ENCODE measurements at places on chromosomes 3 and 15. TPM values are rescaled to one million over a fixed set of nuclear protein-coding genes. Genes with fewer than 3 reads are reported as not detected.
A peak's percentile ranks its signal among the peaks of the same experiment; 100 is the strongest.

ERICH6 gene
- polyA plus RNA-seq, result not detected

DNA sequence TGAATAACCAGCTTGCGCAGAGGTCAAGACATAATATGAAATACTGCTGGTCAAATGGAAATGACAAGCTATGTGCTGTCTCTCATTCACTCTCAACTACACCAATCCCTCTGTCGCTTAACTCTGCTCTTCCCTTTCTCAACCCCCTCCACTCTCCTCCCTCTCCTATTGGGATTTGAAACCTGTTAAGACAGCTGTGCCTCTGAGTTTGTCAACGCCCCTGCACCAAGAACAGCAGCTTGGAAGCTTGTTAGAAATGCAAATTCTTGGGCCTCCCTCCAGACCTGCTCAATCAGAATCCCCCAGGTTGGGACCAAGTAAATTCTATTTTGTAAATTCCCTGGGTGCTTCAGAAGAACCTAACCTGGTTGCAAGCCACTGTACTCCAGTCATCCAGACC lies 149.7 kb upstream of the ATP2B2 start:
- DNase-seq, result no peak

DNA sequence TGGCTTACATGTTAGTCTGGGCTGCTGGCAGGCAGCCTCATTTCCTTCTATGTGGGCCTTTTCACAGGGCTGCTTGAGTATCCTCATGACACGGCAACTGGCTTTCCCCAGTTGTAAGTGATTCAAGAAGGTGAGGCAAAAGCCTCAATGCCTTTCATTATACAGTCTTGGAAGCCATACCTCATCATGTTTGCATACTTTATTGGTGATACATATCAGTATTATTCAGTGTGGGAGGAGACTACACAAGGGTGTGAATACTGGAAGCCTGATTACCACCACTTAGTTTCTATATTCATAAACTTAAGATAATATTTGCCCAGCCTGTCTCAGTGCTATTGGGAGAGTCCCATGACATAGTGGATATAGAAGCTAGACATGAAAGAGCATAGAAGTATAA lies 346.8 kb downstream of the SOX2 start:
- no peak for DNase-seq

TTC21A gene
- polyA plus RNA-seq, result 2.3 TPM

ZNF80 gene
- polyA plus RNA-seq, result not detected

- DNase-seq, result no peak
These were observed 60.8 kb upstream of the GALNT15 start for GRCh38 chr3:16113704-16114103.

ZNF385D gene
- polyA plus RNA-seq, result 2.2 TPM

DNA sequence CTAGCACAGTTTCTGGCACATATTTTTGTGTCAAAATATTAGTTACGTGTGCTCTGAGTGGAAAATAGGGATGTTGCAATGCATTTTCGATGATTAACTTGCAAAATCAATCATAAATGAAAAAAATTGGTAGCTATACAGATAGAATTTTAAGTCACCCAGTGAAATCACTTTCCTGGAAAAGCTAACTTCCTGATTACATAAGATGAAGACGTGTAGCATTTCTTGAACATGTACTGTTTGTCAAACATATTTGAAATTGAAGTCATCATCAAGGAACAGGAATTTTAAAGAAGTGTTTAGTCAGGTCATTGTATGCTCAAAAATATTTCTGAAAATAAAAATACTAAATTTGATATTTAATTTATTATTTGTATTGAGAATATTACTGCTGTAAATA lies 977.7 kb downstream of the PLOD2 start:
- DNase-seq, result no peak

GRCh38 chr3:194142156-194142910 lies 6.4 kb downstream of the HES1 start:
- no peak for DNase-seq

- no peak for DNase-seq
These were observed 283.8 kb upstream of the NR2F2 start for GRCh38 chr15:96046620-96047240.

RBM6 gene
- 33.4 TPM for polyA plus RNA-seq

DNA sequence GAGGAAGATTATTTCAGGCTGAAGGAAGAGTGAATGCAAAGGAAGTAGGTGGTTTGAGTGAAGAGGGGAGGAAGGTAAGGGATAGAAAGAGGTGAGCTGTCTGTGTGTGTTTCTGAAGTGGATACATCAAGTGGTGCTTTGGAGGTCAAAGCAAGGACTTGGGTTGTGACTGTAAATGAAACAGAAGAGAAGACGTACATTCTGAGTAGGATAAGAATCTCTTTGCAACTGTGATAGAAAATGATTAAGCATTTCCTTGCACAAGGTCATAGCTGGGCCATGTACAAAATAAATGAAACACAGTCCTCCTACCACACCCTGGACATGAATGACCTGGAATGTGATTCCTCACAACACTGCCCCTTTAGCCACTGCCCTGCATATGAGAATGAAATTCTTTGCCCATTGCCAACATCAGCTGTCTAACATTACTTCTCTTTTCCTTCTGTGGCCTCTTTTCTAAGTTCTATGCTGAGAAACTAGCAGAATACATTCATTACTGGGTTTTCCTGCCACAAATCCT lies 28.3 kb upstream of the MINDY4B start:
- no peak for DNase-seq

SENP7 gene
- 4.2 TPM for polyA plus RNA-seq

ACKR2 gene
- not detected for polyA plus RNA-seq

DNA sequence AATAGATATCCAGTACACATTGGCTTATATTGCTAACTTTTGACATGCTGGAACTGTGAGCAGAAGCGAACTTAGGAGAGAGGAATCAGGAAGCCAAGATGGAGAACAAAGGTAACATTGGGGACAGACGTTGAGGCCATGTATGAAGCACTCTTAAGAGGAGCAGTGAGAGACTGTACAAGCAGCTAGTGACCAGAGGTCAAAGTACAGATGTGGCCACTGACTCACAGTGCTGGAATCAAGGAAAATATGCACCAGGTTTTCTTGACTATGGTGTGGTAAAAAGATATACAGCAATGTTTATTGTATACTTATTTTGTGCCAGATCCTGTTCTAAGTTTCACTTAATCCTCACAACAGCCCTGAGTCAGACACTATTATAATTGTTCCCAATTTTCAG lies 2.0 kb upstream of the IL20RB start:
- peak; percentile 85 for DNase-seq

- DNase-seq, result no peak
These were observed at the start of gene TBC1D2B for GRCh38 chr15:78077053-78077870. TBC1D2B (minus strand) TSS chr15:78077711; CDS start chr15:78077652, 59 bp downstream.

SLC33A1 gene
- polyA plus RNA-seq, result 20.6 TPM

GRCh38 chr3:181329024-181329423 lies 339.5 kb upstream of the DNAJC19 start:
- DNase-seq, result no peak

DNA sequence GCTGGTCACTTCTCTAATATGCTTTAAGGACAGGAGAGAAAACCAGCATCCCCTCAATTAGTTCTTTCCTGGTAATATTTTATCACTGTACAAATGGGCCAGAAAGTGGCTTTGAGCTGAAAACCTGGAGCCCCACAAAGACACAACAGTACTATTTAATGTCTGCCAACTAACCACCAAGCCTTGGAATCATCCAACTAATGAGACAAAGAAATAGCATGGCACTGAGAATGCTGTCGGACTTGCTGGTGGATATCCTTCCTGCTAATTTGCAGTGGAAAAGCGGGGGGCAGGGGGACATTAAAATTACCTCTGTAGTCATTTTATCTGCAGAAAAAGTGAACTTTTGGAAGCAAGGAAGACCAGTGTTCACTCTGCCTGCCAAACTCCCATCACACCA lies 288.5 kb downstream of the KBTBD8 start:
- DNase-seq, result no peak

DNA sequence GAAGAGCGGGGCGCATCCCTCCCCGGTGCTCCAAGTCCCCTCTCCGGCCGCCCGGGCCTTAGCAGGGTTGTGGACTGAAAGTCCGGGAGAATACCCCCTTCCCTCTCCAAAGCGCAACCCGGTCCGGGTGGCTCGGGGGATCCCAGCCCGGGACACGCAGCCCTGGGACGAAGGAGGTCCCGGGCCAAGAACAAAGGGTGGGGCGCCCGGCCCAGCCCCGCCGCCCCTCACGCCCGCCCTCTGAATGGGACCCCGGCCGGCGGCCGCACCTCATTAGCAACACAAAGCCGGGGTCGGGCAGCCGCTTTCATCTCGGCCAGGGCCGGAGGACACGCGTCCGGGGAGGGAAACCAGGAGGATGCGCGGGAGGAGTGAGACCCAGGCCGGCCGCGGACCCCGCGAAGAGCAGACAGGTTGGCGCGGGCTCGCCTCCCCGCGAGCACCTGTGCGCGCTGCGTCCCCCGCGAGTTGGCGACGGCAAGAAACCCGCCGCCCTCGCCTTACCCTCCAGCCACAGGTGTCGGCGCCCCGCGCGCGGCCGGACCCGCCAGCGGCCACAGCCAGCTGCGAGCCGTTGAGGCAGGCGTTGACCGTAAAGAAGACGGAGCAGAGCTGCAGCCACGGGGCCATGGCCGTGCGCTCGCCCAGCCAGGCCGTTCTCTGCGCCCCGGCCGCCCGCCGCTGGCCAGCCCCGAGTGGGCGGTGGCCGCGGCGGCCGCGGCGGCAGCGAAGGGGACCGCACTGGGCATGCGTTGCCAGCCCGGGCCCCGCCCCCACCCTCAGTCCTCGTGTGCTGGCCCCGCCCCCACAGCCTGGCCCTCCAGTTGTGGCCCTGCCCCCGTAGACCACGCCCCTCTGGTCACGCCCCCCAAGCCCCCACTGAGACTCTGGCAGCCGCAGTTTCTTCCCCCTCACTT lies at the start of gene IL17RD:
TSS of gene IL17RD (minus strand) at position 697 of the 917 bp plus-strand sequence. CDS start at position 630, 67 bp downstream.
- DNase-seq, result no peak

GRCh38 chr3:24923570-24923969 lies 428.9 kb upstream of the THRB start:
- no peak for DNase-seq

DNA sequence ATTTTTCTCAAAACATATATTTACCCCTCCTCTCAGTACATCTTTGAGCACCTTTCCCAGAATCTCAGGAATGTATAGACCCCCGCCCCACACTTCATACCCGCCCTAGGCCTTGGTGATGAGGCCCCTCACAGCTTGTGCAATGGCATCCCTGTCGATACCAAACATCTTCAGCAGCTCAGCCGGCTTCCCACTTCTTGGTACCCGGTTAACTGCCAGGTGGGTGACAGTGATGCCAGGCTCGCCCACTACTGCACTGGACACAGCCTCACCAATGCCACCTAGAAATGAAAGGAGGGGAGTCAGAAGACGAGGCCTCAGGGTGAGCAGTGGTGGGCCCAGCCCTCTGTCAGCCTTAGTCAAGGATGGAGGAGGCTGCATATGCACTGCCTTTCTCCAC lies 30.2 kb downstream of the TKT start:
- no peak for DNase-seq

DNA sequence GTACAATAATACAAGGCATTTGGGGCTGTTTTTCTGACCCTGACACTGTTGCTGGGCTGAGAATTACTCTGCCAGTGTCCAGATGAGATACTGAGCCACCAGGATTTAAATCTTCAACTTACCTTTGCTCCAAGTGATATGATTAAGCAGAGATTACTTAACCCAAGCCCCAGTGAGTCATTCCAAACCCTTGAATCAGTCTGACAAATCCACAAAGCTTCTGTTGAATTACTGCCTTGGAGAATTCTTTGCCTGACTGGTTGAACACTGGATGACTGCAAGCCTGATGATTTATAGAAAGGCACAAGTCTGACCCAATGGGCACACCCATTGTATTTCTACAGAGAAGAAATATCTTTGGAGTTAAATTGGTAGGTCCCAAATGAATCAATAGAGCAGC lies 88.2 kb upstream of the TSC22D2 start:
- peak; percentile 80 for DNase-seq

- DNase-seq, result peak; percentile 4
These were observed 160.7 kb downstream of the SQOR start for GRCh38 chr15:45795440-45796069.

DNA sequence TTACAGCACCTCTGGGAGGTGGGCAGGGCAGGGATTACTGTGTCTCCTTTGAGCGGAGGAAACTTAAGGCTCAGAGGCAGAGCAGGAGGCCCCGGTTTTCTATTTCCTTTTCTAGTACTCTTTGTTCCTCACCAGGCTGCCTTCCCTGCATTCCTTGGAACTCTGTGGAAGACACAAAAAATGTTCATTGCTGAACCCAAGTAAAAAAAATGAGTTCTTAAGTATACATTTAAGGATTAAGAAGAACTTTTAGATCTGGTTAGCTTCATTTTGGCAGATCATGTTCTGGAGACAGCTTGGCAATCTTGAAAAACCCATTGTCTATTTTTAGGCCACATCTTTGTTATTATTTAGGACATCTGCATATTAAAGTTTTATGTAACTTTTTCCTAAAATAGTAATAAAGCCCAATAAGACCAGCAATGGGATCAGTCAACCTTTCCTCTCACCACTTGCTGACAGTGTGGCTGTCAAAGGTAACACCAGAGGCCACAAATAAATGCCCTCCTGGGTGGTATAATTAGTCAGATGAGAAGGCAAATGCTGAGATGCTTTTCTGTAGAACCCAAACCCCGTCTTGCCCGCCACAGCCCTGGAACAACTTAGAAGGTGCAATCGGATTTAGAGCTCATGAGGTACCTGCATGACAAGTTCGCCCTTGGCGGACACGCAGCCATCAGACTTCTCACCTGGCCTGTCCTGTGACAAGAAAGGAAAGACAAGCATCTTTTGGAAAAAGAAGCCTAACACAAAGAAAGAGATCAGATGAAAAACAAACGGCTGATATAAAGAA lies 97.2 kb downstream of the DGKG start:
- DNase-seq, result no peak

- no peak for DNase-seq
These were observed 28.5 kb downstream of the TMEM212 start for GRCh38 chr3:171871392-171872274.

CPNE9 gene
- polyA plus RNA-seq, result not detected

DNA sequence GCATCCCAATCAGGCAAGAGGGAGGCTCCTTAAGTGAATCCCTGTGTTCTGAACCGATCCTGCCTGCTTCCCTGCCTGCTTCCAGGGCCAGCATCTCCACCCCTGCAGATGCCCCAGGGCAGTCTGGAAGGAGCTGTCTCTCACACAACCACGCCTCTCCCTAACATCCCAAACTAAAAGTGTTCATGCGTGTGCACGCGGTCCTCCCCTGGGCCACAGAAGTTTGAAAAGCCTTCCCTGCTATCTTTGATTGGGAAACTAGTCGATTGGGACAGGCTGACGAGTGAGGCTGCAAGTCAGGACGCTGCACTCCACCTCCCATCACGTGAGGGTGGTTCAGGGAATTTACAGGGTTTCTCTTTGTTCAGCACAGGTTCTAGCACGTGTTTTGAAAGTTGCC lies 340.9 kb upstream of the ICE2 start:
- DNase-seq, result no peak

DNA sequence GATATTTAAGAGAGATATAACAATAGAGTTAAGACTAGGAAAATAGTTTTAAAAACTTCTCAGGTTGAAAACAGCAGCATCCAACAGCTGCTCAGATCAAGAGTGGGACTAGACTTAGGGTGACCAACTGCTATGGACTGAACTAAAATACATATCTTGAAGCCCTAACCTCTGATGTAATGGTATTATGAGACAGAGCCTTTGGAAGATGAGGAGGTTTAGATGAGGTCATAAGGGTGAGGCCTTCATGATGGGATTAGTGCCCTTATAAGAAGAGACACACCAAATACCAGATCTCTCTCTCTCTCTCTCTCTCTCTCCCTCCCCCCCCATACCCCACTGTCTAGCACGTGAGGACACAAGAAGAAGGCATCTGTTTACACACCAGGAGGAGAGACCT lies 37.4 kb upstream of the GALNT15 start:
- DNase-seq, result no peak

ZNF662 gene
- polyA plus RNA-seq, result 2.1 TPM

GRCh38 chr3:143731776-143732175 lies 116.5 kb downstream of the SLC9A9 start:
- no peak for DNase-seq

ZNF620 gene
- 0.27 TPM for polyA plus RNA-seq

- no peak for DNase-seq
These were observed 245.0 kb upstream of the TOPAZ1 start for GRCh38 chr3:43996379-43997301.

Measured in BJ (cell line).